ENCODE measurements at places on chromosomes 5 and 9.

GRCh38 chr9:81490605-81491331 lies 198.6 kb downstream of the TLE1 start:
- no peak for DNase-seq

- no peak for DNase-seq
Measured at GRCh38 chr5:72988769-72989168, 32.9 kb downstream of the FCHO2 start.

DNA sequence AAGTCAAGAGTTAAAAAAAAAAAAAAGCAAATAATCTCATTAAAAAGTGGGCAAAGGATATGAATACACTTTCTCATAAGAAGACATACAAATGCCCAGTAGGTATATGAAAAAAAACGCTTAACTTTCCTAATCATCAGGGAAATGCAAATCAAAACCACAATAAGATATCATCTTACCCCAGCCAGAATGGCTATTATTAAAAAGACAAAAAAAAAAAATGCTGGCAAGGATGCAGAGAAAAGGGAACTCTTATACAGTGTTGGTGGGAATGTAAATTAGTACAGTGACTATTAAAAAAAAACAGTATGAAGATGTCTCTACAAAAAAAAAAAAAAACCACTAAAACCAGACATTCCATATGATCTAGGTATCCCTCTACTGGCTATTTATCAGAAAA lies 79.4 kb downstream of the LPAR1 start:
- no peak for DNase-seq

DNA sequence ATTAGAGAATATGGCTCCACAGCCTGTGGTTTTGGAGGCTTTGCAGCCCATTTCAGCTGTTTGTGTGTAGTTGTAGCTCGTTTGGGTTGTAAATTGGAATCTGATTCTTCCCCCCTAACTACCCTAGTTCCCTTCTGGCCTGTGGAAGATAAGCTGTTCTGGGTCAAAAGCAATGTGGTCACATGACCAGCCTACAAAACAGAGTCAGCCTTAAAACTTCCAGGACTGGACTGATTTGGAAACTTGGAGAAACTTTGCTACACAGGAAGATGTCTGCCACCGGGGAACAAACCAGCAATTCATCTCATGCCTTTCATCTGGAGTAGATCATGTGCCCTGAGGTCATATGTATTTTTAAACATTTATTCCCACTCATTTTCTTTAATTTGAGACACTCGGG lies 83.8 kb downstream of the DAPK1 start:
- no peak for DNase-seq

GRCh38 chr9:106503759-106504158 lies 359.2 kb upstream of the ZNF462 start:
- no peak for DNase-seq

DNA sequence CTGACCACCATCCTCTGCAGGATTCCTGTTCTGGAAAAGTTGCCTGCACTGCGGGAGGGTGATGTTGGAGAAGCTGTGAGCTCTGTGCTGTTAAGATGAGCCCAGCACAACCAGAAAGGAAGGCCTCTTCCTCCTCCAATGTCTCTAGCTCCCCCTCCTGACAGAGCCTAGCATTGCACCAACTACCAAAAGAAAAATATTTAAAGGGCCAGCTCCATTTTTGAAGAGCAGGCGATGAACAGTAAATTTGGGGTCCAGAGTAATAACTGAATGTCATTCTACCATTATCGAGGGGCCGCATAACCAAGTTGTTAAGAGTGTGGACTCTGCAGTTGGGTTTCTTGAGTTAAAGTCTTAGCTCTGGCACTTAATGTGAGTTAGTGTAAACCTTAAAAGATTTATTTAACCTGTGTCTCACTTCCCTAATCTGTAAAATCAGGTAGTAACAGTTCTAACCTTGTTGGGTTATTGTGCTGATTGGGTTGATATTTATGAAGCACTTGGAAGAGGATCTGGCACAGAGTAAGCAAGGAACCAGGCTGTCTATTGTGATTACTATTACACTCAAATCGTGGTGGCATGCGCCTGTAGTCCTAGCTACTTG lies 3.9 kb downstream of the TEX53 start:
- DNase-seq = peak; percentile 79

DNA sequence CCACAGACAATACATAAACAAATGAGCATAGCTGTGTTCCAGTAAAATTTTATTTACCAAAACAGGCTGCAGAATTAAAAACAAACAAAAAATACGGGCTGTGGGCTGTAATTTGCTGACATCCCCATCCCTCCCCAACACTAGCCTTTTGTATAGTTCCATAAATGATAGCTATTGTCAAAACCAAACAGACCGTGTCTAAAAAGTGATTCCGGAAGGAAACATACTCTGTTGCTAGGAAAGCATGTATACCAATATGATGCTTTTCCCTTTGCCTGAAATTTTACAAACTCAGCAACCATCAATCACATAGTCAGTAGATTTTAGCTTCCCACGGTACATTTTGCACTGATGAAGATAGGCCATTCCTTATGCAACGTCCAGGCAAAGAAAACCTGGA lies 80.0 kb downstream of the TMEM215 start:
- no peak for DNase-seq

All from NT2/D1 (cell line).